ENCODE measurements at places on chromosomes 16 and 17.

- DNase-seq = no peak
Observed at GRCh38 chr17:74780443-74781238, 4.5 kb upstream of the NAT9 start.

GRCh38 chr17:82042649-82043048 lies 5.2 kb upstream of the DCXR start:
- no peak for DNase-seq

GRCh38 chr17:7260651-7261378 lies 1.5 kb downstream of the CLDN7 start:
- DNase-seq = no peak

- peak; percentile 38 for DNase-seq
Observed at GRCh38 chr16:82156761-82157533, 13.1 kb downstream of the MPHOSPH6 start.

GRCh38 chr16:66367968-66368891 lies 1.7 kb downstream of the CDH5 start:
- no peak for DNase-seq

- no peak for DNase-seq
Observed at GRCh38 chr16:57996406-57997175, 3.9 kb downstream of the ZNF319 start.

DNA sequence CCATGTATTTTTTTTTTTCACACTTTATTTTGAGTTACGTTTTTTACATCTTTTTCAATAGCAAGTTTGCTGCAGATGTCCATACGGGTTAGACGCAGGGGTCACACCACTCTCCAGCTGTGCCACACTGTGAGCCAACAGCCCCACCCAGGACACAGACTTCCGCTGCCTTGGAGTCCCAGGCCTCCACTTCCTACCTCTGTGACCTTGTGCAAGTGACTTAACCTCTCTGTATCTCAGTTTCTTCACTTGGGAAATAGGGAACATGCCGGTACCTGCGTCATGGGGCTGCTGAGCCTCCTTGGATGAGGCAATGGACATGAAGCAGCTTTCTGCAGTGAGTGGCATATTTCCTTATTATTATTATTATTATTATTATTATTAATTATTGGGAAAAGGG lies 3.3 kb upstream of the PITPNA start:
- no peak for DNase-seq

GRCh38 chr16:74999219-74999608 lies 390 bp downstream of the ZNRF1 start:
- no peak for DNase-seq

- DNase-seq = no peak
Observed at GRCh38 chr16:80046848-80047247, 446.3 kb upstream of the MAF start.

DNA sequence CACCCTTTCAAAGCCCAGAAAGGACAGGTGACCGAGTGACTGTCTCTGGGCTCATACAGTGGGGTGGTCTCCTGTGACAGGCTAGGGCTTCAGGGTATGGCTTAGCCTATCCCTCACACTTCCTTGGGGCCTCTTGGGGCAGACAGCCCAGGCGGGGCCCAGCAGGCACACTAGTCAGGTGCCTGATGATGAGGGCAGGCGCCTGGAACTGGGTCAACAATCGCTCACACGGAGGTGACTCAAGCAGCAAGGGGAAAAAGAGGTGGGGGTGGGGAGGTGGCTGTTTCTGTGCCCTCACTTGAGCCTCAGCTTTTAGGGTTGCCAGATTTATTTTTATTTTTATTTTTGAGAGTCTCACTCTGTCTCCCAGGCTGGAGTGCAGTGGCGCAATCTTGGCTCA lies 6.4 kb upstream of the GRN start:
- no peak for DNase-seq

DNA sequence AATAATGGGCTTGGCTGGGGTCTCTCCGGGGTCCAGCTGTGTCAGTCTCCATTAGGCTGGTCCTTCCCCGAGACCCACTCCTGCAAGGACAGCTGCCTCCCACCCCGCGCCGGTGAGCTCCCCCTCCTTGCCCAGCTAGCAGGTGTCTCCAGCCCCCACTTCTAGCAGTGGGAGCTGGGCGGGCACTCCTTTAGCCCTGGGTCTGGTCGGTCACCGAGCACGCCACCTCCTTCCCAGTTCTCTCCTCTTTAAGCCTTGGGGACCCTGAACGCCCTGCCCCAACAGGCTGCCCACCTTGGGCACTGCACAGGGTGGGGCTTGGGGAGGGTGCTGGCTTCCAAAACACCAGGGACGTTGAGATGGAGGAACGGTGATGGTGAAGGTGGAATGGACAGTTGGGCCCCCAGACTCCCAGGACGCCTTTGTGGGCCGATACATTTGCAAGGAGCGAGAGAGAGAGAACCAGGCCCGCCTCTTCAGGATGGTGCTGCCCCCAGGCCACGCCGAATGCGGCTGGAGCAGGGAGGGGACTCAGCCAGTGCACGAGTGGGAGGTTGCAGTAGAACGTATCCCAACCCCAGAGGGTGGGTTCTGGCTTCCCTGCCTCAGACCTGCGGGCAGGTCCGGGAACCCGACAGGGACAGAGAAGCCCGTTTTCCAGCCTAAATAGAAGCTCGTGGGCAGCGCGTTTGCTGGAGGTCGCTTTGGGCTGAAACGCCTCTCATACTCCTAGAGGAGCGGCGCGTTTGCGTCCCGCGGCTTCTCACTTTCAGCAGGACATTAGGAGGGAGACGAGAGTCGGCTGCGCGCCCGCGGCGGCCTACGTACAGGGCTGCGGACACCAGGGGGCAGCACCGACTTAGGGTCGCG lies 10.7 kb downstream of the TBX2 start:
- DNase-seq = no peak

- DNase-seq = no peak
Observed at GRCh38 chr16:24848065-24848464, 2.3 kb downstream of the SLC5A11 start.

DNA sequence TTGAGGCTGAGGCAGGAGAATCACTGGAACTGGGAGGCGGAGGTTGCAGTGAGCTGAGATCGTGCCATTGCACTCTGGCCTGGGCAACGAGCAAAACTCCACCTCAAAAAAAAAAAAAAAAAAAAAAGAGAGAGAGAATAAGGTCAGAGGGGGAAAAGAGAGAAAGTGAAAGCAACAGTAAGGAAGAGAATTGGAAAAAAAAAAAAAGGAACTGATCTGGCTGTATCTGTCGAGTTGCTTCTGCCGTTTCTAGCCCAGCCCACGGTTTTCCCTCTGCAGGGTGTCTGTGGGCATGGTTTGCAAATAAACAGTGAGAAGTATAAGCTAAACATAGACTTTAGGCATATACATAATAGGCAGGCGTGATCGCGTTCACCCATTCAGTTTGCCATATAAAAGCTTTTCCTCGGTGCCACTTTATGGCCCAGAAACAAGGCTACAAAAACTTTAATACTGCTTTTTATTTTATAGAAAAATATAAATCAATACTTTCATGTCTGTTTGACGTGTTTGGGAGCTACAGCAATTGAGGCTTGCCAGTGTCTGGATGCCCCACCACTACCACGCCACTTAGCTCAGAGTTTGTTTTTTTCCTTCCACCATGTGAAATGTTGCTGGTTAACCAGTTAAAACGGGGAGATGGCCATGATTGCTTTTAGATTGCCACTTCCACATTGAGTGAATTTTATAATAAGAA lies 436.7 kb downstream of the MAF start:
- DNase-seq = no peak

DNA sequence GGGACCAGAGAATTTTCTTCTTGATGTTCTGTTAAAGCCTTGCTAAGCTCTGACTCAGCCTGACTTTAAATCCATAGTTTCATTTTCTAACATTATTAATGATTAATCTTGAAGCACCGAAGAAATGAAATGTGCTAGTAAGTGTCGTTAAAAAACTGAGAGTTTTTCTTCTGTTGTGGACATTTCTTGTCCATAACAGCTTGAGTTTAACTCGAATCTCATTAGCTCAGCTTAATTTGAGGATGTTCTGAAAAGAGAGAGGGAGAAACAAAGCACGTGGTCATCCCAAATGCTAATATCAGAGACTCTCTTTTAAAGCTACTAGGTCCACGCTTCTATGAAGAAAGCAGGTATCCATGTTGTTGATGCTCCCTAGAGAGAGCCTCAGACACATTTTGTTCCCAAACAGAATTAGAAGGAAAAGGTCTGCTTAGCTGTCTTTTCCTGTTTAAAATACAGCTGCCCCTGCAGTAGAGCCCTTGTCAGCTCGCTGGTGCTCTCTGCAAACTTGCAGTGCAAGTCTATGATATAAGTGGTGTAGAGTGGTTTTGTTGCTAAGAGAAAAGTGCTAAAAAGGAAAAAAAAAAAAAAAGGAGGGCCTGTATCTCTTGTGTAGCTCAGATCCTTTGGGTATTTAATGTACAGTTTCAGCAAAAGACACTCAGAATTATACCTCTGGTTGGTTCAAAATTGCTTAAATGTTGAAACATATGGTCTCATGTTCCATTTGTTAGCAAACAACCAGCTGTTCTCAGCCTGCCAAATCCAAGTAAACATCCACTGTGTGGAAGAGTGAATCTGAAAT lies 191.1 kb upstream of the TBX2 start:
- DNase-seq = no peak

DNA sequence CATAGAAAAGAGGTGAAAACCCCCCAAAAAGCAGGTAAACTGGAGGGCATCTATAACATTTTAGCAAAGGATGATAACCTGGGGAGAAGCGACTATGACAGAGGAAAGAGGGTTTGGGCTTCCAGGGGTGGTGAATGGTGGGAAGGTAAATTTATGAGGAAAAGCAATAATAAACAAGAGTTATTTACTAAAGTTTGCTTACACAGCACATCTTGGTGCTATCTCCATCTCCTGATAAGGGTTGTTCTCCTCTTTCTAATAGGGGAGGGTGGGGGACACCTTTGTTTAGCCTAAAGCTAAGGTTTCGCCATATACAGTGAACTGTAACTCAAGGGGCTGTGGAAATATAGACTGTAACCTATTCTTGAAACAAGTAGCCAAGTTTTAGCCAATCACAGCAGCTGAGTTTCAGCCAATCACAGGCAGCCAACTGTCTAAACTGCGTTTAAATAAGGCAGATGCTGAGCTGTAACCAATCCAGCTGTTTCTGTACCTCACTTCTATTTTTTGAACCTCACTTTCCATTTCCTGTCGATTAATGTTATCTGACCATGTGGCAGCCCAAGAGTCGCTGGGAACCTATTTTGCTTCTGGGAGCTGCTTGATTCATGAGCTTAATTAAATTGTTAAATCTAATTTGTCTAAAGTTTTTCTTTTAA lies 191.8 kb downstream of the MAP2K6 start:
- no peak for DNase-seq

GRCh38 chr17:6508016-6508415 lies 48.3 kb downstream of the PITPNM3 start:
- no peak for DNase-seq

DNA sequence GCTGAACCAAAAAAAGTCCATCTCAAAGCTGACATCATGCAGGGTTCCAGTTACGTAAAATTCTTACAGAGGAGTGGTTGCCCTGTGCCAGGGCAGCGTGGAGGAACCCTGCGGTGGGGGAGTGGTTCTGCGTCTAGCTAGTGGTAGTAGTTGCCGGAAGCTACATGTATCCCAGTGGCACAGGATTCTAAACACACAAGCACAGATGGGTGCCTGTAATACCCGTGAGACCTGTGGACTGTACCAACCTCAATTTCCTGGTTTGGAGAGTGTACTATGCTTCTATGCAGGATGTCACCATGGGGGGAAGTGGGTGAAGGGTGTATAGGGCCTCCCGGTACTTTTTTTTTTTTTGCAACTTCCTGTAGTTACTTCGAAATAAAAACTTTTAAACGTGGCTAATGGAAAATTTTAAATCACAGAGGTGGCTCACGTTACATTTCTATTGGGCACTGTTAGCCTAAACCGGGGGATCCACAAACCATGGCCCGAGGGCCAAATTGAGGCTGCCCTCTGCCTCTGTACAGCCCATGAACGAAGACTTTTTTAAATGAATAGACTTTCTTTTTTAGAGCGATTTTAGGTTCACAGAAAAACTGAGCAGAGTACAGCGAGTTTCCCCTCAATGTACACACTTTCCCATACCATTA lies 38.5 kb downstream of the TBC1D16 start:
- DNase-seq = no peak

GRCh38 chr16:29824589-29825144 lies 4.4 kb downstream of the MVP start:
- no peak for DNase-seq

DNA sequence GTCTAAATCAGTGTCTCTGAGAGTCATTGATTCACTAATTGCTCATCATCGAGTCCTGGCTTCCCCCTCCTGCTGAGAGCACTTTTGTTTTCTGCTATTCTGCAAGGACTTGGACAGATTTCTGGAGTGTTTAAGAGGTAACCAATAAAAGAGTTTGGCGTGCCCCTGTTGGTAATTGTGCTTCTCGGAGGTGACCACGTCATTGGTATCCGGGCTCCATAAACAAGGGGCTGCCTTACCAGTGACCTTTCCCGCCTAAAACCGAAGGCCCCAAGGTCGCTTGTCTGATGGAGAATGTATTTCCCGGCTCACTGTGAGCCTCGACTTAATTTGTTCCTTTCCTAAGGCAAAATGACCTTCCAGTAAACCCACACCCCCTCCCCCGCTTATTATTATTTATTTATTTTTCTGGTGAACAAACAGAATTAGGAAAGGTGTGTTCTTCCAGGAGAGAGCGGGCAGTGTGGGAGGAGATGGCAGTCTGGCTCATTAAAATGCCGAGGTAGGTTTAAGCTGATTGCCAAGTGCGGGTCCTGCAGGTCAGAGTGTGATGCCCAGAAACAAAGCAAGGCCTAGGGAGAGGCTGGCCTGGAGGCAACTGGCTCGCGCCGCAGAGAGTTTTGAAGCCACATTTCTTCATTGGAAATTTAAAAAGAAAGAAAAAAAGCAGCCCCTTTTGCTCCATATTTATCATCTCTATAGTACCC lies 30.2 kb downstream of the MSI2 start:
- DNase-seq = no peak

- no peak for DNase-seq
Observed at GRCh38 chr16:86051368-86052114, 152.6 kb downstream of the IRF8 start.

DNA sequence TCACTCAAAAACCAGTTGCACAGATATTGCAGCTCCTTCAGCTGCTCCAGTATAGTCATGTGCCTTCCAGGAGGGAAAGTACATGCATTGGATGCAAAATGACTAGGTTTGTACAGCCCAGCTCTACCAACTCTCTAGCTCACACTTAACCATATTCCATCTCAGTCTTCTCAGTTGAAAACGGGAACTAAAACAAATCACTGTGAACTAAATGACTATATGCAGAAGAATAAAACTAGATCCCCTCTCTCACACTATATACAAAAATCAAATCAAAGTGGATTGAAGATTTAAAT lies 24.9 kb downstream of the DCUN1D3 start:
- no peak for DNase-seq
